ENCODE measurements at places on chromosomes 3 and 15. TPM values are rescaled to one million over a fixed set of nuclear protein-coding genes. Genes with fewer than 3 reads are reported as not detected.

The TMEM202 gene
- not detected for total RNA-seq

GRCh38 chr3:38538773-38539353 lies 42.7 kb downstream of the EXOG start:
- no peak for DNase-seq

The TUSC7 gene
- total RNA-seq: not detected

- DNase-seq: no peak
Observed at GRCh38 chr3:57434041-57434440, 110.1 kb downstream of the DNAH12 start.

GRCh38 chr3:72181251-72181650 lies 396.3 kb upstream of the PROK2 start:
- DNase-seq: no peak

The GOLGA8J gene
- 0.54 TPM for total RNA-seq

DNA sequence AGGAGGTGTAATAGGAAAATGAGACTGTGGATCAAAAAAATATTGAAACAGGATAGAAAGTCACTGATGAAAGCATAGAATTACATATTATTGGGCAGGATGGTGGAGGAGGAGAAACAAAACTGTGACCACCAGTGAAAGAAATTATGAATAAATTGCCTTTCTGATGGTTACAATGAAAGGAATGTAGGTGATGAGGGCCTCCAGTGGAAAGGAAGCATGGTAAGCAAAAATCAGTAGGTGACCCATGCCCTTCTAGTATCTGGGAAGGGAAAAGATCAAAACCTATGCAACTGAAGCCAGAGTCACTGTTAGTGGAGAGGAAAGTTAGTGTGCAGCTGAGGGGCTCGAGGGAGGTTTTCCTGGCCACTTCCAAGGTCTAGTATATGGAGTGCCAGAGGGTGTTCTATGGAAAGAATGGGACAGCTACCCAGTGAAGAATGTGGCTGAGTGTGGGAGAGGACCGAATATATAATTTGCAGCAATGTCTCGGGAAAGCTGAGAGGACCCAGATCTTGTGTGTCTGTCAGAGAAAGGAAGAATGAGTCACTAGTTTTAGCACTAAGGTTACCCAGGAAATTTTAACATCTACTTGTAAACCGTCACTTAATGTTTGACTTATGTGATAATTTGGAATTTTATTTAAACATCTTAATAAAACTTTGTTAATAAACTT lies 146.2 kb downstream of the NFKBIZ start:
- no peak for DNase-seq

The STAB1 gene
- total RNA-seq: 0.16 TPM

GRCh38 chr3:152076148-152076547 lies 192.6 kb upstream of the MBNL1 start:
- no peak for DNase-seq

DNA sequence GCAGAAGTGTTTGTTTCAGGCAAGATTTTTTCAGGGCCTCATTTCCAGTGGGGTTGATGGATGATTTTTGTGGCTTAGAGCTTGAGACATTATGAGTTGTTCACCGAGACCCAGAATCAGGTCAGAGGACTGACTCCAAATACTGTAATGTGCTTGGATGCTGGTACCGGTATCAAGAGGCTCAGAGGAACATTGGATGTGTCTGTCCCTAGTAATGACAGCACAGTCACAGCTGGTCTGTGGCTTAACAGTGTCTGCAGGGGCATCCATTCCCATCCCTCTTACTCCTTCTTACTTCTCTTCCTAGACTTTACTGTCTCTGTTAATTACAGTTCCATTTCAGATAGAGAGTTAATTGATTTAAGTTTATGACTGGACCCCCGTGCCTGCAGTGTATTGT lies 107.8 kb downstream of the PTPRG start:
- DNase-seq: no peak

The RARB gene
- 1.9 TPM for total RNA-seq

GRCh38 chr15:87827131-87827530 lies 429.4 kb downstream of the NTRK3 start:
- DNase-seq: no peak

The SERPINI1 gene
- total RNA-seq: 1.0 TPM

The PCOLCE2 gene
- 6.3 TPM for total RNA-seq

The PRSS50 gene
- total RNA-seq: 0.35 TPM

All from neural crest cell (in vitro differentiated cells).